Stimulated activated CD4-positive, alpha-beta T cell treated with anti-CD3 and anti-CD28 coated beads, TNF-alpha, amount 100 ng/mL, for 1 hour (primary cell): ENCODE measurements at places on chromosomes 12 and 14.

DNA sequence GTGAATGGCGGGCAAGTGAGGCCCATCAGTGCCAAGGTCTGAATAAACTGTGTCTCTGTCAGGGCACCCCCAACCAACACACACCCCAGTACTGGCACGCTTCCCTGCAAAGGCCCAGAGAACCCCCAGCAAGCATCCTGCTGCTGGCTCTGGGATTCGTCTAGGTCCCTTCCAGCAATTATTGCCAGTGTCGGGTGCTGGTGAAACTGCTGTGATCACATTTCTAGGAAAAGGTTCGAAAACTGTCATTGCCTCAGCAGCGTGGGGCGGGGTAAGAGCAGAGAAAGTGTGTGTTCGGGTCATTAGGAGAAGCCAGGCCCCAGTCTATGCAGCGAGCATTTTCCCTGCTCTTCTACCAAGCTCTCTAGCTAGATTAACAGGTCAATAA, 2.5 kb downstream of the FAM222A start:
- DNase-seq: no peak

DNA sequence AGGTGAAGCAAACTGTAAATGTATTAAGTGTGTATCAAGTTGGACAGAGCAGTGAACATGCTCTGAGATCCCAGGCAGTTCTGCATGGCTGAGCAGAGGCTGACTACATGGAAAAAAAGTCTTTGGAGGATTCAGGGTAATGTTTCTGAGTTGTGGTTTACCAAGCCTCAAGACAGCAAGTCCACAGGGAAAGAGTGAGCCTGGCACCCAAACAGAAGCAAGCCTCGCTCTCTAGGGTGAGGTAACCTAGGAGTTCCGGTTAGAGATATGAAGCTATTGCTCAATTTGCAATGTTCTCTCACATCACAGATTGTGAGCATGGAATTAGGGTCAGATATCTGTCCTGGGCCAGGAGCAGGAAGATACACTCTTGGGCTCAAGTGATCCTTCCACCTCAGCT, 158.6 kb downstream of the MON2 start:
- DNase-seq: no peak

- DNase-seq: no peak
These were observed 9.4 kb downstream of the PTGR2 start for GRCh38 chr14:73861073-73861472.

- DNase-seq: no peak
These were observed 40.6 kb upstream of the LRTM2 start for GRCh38 chr12:1779783-1780182.

DNA sequence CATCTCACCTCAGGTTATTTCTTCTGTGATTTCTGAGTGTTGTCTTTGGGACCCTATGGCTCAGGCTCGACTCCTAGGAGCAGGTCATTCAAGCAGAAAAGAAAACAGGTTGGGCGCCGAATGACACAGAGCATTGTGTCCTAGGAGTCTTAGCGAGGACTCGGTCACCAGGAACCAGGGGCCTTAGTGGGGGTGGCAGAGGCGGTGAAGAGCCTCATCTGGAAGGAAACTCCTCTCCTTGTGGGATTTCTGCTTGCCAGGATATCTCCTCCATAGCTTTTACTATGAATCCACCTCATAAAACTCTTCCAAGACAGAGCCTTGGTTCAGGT, 630 bp downstream of the PLEKHH1 start:
- no peak for DNase-seq
